ENCODE measurements at places on chromosomes 1 and 21.

- DNase-seq = no peak
Observed at GRCh38 chr1:23254584-23254983, 37.3 kb upstream of the HTR1D start.

DNA sequence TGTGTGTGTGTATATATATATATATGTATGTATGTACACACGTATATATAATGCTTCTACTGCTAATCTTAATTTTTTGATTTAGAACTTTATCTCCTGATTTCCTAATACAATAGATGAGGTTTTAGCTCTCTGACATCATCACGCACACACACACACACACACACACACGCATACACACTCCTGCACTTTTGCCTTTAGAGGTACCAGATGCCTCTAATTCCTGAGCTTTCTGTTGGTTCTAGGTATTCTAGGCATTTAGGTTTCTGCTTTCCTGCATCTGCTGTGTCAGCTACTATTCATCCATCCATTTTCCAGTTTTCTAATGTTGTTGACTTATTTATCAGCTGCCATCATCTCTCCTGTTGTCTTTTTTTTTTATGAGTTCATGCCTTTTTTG lies 348.3 kb downstream of the ASTN1 start:
- DNase-seq = no peak

GRCh38 chr1:245285168-245285567 lies 130.4 kb downstream of the KIF26B start:
- DNase-seq = no peak

DNA sequence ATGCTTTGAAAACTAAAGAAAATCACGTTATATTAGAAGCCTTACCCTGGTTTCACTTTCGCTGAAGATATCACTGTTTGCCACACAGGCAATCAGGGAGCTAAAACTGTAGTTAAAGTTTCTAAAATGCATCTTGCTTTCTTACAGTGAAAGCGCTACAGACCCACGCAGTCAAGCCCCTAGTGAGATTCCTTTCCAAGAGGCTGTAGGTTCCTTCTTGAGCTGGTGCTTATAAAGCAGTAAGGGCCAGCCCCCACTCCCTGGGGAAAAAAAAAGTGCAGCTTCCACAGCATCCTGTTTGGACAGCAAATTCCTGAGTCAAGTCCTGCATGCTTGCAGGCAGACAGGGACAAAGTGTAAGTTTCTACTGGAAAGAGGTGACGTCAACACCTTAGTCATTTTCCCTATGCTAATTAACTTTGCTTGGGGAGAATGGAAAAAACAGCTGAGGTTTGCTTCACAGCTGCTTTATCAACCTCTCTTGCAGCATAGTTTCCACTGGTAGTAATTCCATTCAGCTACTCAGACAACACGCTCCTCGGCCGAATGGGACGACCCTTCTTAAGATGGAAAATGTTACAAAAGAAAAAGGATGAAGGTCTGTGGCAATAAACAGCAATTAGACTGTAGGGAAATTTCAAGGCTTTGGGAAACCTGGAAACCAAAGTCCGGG lies 14.7 kb upstream of the KCNE1 start:
- no peak for DNase-seq
